CD4-positive, alpha-beta T cell treated with Interleukin-15 for 1 hour (primary cell): ENCODE measurements at places on chromosomes 6 and 20.

GRCh38 chr6:100657678-100658330 is 193.1 kb upstream of the SIM1 start:
- DNase-seq = no peak

- no peak for DNase-seq
These were observed 38.1 kb downstream of the TBPL1 start for GRCh38 chr6:133991096-133991593.

- DNase-seq = no peak
These were observed 340.0 kb downstream of the ADGRB3 start for GRCh38 chr6:68975064-68975463.

- DNase-seq = no peak
These were observed 14.7 kb downstream of the SLC13A3 start for GRCh38 chr20:46636514-46636913.
